CD4-positive, alpha-beta T cell treated with Interleukin-17A for 1 hour (primary cell): ENCODE measurements at places on chromosomes 5 and 9.

DNA sequence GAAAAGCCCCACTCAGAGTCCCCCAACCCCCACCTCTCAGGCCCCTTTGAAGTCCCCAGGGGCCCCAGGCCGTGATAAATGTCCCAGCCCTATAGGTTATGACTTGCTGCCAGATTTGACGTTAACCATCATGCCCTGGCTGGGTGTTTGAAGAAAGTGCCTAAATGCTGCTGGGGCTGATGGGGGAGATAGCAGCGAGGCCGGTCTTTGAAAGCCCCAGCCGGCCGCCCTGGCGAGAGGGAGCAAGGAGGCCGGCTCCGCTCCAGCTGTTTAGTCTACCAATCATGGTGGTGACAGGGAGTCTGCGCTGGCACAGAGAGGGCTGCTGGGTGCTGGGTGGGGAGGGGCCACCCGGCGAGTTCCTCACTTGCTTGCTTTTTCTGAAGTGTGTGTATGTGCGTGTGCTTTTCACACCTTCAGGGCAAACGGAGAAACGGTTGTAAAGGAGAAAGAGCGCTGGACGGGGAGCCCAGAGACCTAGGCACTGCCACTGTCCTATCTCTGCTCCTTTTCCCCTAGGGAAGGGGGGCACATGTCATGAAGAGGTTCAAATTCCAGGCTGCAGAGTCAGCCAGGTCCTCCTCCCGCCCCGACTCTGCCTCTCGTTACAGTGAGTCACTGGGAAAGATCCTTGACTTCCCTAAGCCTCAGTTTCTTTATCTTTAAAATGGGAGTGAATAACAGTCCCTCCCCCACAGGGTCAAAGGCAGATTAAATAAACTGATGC, 126.1 kb upstream of the HAND1 start:
- no peak for DNase-seq

DNA sequence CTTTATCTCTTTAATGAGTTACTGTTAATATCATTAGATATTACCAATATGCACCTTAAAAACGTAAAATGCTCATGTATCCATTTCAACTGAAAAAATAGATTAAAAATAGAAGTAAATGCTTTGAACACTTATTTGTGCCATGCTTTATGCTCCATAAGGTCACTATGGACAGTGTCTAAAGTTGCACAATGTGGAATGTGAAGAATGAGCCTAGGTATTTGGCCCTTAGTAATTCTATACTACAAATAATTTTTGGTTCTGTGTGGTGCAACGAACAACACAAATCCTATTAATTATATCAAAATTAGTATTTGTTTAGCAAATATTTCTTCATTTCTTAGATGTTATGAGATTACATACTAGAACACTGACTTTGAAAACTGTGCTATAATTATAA, 469.9 kb upstream of the TUSC1 start:
- DNase-seq, result no peak

GRCh38 chr5:57325678-57326397, 152.0 kb downstream of the GPBP1 start:
- DNase-seq, result no peak

DNA sequence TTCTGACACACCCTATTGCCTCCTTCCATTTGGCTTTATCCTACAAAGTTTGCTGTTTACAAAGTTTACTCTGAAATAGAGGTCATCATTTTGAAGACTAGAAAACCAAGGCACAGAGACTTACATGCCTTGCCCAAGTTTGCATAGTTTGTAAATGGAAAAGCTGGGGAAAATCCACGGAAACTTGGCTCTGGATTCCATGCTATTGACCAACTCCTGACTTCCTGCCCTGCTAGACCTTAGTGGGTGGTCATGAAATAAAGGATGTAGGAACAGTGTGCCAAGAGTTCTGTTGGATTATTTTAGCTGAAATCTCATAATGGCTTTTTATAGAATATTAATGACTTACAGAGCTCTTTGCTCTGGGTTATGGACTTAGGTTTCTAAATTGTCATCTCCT, 69.5 kb downstream of the GRIA1 start:
- DNase-seq, result no peak

GRCh38 chr5:77629509-77630113, 8.9 kb downstream of the OTP start:
- DNase-seq, result no peak

- no peak for DNase-seq
Measured at GRCh38 chr5:170832241-170832640, 29.6 kb upstream of the RANBP17 start.
